ENCODE measurements at places on chromosomes 11 and 22.

- peak; percentile 14 for DNase-seq
These were observed 13.3 kb downstream of the PARVA start for GRCh38 chr11:12390687-12391110.

DNA sequence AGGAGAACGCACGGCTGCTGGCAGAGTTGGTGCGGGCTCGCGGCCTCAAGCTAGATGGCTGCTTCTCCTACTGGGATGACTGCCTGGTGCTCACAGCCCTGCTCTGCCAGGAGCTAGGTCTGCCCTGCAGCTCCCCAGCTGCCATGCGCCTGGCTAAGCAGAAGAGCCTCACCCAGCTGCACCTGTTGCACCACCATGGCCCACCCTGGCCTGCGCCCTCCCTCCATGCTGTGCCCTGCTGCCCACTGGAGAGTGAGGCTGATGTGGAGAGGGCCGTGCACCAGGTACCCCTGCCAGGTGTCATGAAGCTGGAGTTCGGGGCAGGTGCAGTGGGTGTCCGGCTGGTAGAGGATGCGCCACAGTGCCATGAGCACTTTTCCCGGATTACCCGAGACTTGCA, 4.8 kb upstream of the RPS6KB2 start:
- no peak for DNase-seq

GRCh38 chr22:46851941-46852340, 89.5 kb downstream of the TBC1D22A start:
- DNase-seq: no peak

GRCh38 chr22:34113381-34113780, 193.1 kb upstream of the LARGE1 start:
- DNase-seq: peak; percentile 4

GRCh38 chr11:108871152-108871551, 206.3 kb downstream of the DDX10 start:
- peak; percentile 24 for DNase-seq

DNA sequence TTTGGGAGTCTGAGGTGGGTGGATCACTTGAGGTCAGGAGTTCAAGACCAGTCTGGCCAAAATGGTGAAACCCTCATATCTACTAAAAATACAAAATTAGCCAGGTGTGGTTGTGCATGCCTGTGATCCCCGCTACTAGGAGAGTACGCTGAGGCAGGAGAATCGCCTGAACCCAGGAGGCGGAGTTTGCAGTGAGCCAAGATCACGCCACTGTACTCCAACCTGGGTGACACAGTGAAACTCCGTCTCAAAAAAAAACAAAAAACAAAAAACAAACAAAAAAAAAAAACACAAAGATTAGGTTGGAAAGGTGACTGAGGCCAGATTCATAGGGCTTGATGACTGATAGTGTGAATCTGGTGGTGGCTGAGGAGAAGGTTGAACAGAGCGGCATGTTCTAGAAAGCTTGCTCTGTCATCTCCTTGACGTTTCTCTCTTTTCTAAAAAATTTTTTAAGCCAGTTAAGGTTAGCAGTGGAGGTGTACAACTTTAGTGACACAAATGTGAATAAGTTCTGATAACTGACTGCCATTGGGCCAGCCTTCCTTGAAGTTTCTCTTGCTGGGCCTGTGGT, 40.9 kb downstream of the TXN2 start:
- DNase-seq: no peak

GRCh38 chr11:128735935-128736605, 42.2 kb downstream of the FLI1 start:
- DNase-seq: no peak

DNA sequence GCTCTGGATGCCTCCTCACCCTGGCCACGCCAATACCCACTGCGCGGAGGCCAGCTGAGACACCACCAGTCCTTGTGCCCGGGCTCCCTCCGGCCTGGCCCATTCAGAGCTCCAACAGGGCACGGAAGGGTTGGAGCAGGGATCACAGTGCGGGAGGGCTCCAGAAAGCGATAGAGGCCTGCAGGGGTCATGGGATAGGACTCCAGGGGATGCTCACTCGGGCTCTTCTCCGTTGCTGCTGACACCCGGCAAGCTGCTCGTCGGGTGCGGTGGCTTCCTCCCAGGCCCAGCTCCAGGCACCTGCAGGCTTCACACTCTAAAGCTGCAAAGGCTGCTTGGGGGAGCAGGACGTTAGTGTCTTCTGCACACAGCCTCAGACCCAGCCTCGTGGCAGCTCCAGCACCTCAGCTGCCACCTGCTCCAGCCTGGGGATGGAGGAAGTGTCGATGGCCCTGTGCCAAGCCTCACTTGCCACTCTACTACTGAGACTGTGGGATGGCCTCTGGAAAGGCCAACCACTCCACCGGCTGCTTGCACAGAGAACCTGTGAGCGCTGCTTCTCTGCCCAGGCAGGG, 10.6 kb downstream of the WNT7B start:
- DNase-seq: peak; percentile 15

GRCh38 chr11:102241026-102241425, 76.3 kb upstream of the BIRC3 start:
- no peak for DNase-seq

DNA sequence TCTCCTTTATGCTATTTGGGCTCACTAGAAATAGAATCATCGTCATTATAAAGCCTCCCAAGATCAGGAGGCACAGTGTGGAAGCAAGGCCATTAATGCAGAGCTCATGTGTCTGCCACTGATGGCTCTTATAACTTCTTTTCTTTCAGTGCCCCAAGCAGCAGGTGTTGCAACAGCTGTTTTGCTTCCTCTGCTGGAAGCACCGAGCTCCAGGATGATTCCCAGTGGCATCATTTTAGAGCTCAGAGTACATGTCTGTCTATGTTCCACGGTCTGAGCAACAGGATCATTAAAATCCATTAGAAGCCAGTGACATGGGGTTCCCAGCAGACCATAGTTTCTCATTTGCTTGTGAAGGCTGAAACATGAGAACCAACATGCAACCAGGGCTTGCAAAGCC, 803.0 kb upstream of the FAT3 start:
- DNase-seq: peak; percentile 71

GRCh38 chr11:45920531-45921477, 1.7 kb upstream of the LARGE2 start:
- DNase-seq: no peak

DNA sequence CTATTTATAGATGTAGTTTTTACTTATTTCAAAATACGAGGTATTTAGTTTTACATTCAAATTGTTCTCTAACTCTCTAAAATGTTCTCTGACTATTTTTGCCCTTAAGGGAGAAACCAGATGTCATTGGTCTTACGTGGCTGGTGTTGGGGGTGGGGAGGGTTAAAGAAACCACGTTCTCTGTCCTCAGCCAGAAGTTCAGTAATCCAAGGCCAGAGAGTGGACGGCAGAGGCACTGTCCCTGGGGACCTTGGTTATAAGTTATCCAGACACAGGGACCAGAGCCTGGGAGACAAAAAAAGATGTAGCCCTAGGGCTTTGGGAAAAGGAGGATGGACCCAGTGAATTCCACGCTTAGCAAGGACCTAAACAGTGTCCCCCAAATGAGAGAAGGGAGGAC, 706 bp upstream of the OR51E1 start:
- DNase-seq: no peak

DNA sequence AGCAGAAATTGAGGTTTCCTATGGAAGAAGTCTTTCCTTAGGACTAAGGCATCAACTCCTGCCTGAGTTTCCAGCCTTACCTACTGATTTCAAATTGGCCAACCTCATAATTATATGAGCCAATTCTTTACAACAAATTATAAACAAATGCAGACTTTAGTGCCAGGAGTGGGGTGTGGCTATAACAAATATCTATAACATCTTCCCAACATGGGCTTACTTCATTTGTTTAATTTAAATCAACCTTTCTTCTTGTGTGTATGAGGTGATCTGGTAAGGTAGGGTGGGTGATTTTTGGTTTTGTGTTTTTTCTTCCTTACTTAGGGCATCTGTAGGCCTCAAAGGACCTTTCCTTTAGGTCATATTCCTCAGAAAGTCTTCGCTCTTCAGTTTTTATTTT, 354.9 kb downstream of the SHANK2 start:
- no peak for DNase-seq

DNA sequence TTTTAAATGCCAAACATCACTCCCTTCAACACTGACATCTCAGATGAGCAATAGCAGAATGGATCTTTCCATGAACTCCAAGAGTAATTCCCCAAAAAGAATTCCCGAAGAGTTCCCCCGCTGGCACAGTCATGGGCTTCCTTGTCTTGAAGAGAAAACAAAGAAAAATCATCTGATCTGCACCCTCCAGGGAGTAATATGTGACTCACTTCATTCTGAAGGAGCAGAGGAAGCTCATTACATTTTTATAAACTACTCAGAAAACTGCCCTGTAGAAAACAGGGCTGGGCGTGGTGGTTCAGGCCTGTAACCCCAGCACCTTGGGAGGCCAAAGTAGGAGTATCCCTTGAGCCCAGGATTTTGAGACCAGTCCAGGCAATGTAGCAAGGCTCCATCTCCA, 35.7 kb downstream of the CELSR1 start:
- DNase-seq: no peak

DNA sequence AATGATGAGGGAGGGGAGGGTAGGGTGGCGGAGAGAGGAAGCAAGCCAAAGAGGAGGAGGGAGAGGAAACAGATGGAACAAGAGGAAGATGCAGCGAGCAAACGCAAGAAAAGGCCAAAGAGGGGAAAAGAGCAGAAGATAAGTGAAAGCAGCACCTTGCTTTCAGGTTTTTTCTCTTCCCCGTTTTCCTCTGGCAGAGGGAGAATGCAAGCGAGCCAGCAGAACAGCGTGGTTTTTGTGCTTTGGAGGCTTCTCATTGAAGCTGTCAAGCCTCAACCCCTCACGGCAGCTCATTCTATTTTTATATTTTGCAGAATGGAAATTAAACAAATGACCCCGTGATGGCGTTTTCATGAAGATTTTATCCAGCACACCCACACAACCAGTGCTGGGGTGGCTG, 67.1 kb upstream of the GRAMD1B start:
- DNase-seq: no peak

DNA sequence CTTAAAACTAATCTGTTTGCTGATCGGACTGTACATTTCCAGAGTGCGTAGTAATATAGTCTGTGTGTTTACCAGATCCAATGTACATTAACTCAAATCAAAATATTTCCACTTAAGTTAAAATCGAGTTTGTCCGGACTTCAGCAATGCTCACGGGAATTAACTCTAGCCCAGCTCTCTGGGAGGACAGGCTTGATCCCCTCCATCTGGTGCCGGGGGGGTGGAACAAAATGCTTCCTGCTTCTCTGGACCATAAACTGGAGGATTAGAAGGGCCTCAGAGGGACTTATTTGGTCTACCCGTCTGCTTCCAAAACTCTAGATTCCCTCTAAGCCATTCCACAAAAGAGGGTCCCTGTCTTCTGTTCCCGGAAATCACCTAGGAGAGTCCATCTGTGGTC, 511.2 kb downstream of the BUD13 start:
- peak; percentile 96 for DNase-seq

GRCh38 chr22:31062566-31063230, 18.4 kb upstream of the SMTN start:
- no peak for DNase-seq

DNA sequence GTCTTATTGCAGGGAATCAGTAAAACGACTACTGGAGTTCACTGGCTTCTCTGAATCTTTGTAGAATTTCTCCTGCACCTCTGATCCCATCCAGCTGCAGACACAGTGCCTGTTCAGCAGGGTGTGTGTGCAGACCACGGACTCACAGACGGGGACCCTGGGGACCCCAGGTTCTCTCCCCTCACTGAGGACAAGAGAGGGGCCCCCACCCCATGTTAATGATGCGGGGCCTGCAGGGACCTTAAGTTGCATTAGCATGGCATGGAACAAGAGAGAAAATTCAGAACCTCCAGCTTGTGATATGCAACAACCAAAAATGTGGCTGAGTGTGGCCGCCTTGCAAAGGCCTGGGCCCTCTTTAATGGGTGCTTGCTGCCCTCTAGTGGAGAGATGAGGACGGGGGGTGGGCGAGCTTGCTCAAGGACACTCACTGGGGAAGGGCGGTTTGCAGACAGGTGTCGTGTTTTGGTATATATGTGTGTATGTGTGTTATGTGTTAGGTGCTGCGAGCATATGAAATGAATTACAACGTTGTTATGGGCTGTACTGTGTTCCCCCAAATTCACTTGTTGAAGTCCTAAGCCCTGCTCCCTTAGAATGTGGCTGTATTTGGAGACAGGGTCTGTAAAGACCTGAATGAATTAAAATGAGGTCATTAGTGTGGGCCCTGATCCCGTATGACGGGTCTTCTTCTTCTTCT, 84.4 kb upstream of the SEPTIN5 start:
- DNase-seq: peak; percentile 85

DNA sequence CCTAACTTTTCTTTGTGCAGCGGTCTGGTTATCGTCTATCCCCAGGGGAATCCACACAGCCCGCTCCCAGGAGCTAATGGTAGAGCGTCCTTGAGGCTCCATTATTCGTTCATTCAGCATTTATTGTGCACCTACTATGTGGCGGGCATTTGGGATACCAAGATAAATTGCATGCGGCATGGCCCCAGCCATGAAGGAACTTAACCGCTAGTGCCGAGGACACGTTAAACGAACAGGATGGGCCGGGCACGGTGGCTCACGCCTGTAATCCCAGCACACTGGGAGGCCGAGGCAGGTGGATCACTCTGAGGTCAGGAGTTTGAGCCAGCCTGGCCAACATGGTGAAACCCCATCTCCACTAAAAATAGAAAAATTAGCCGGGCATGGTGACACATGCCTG, 11.2 kb downstream of the TMEM121B start:
- no peak for DNase-seq

GRCh38 chr11:130550150-130550549, 101.7 kb downstream of the ADAMTS15 start:
- DNase-seq: no peak

DNA sequence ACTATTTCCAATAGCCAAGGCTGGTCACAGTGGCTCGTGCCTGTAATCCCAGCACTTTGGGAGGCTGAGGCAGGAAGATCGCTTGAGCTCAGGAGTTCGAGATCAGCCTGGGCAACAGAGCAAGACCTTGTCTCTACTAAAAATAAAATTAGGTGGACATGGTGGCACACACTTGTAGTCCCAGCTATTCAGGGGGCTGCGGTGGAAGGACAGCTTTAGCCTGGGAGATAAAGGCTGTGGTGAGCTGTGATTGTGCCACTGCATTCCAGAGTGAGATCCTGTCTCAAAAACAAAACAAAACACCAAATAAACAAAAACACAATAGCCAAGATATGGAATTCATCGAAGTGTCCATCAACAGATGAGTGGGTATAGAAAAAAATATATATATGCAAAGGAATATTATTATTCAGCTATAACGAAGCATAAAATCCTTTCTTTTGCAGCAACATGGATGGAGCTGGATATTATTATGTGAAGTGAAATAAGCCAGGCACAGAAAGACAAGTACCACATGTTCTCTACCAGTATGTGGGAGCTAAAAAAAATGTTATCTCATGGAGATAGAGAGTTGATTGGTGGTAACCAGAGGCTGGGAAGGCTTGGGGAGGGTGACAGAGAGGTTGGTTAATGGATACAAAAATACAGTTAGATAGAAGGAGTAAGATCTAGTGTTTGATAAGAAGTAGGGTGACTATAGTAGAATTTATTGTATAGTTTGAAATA, 22.6 kb upstream of the DLAT start:
- DNase-seq: no peak

GRCh38 chr22:33272180-33272579, 214.0 kb upstream of the SYN3 start:
- DNase-seq: no peak

GRCh38 chr11:25900814-25901213, 431.1 kb upstream of the ANO3 start:
- DNase-seq: no peak

GRCh38 chr22:46985507-46985882, 223.0 kb downstream of the TBC1D22A start:
- no peak for DNase-seq
